Articular chondrocyte of knee joint (primary cell): ENCODE measurements at places on chromosomes 16 and 17. TPM values are rescaled to one million over a fixed set of nuclear protein-coding genes. Genes with fewer than 3 reads are reported as not detected.

The FOXN1 gene
- 0.11 and 0.13 TPM in 2 replicates for total RNA-seq

The ADAP2 gene
- 0.22 and 0.39 TPM in 2 replicates for total RNA-seq

The JPH3 gene
- total RNA-seq = not detected in 2 replicates

The PHAF1 gene
- total RNA-seq = 19.1 and 20.8 TPM in 2 replicates

The WSB1 gene
- 172 and 188 TPM in 2 replicates for total RNA-seq

The HAS3 gene
- total RNA-seq = 9.4 and 12.3 TPM in 2 replicates

The CMTM3 gene
- total RNA-seq = 17.4 and 19.7 TPM in 2 replicates

The EVI2B gene
- total RNA-seq = 1.1 and 1.4 TPM in 2 replicates

The MYH1 gene
- not detected in 2 replicates for total RNA-seq

The SBK1 gene
- total RNA-seq = not detected in 2 replicates

The ADGRG3 gene
- total RNA-seq = not detected in 2 replicates

The KRTAP9-2 gene
- total RNA-seq = not detected in 2 replicates

The MT3 gene
- not detected in 2 replicates for total RNA-seq

The TNK1 gene
- 4.1 and 4.6 TPM in 2 replicates for total RNA-seq

The TNFRSF17 gene
- not detected in 2 replicates for total RNA-seq

The PTGES3L gene
- 0.11 and 0.52 TPM in 2 replicates for total RNA-seq

The TMEM220 gene
- total RNA-seq = 3.6 and 6.8 TPM in 2 replicates

The DNAAF1 gene
- total RNA-seq = 0.11 TPM in 1 of 2 replicates, not detected in the other

The INCA1 gene
- total RNA-seq = 0.22 and 0.39 TPM in 2 replicates

The TUBB3 gene
- 90.6 and 121 TPM in 2 replicates for total RNA-seq

The ABCC3 gene
- 25.2 and 25.9 TPM in 2 replicates for total RNA-seq

The KRT33B gene
- total RNA-seq = not detected in 2 replicates

The CDRT15 gene
- total RNA-seq = not detected in 2 replicates

The SOCS7 gene
- 14.2 and 15.3 TPM in 2 replicates for total RNA-seq
